ENCODE measurements at places on chromosomes 4 and X. TPM values are rescaled to one million over a fixed set of nuclear protein-coding genes. Genes with fewer than 3 reads are reported as not detected.

DNA sequence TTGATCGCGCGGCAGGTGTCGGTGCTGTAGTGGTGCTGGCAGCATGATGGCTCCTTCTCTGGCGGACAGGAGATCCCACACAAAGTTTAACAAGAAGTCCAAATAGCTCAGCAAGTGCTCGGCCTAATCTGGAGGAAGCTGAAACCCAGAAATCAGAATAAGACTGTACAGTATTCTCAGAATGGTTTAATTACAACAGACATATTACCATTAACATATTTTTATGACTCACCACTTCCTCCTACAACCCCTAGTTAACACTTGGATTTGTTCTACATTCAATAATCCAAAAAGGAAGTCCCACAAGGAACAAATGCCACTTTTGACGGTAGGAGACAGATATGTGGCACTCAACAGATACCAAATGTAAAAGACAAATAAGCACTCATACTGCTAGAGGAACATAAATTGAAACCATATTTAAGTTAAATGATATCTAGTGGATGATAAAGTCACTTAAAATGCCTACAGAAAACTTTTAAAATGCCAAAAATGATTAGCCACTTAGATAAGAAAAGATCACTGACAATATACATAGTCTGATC, 91.2 kb downstream of the HUWE1 start:
- no peak for DNase-seq

DNA sequence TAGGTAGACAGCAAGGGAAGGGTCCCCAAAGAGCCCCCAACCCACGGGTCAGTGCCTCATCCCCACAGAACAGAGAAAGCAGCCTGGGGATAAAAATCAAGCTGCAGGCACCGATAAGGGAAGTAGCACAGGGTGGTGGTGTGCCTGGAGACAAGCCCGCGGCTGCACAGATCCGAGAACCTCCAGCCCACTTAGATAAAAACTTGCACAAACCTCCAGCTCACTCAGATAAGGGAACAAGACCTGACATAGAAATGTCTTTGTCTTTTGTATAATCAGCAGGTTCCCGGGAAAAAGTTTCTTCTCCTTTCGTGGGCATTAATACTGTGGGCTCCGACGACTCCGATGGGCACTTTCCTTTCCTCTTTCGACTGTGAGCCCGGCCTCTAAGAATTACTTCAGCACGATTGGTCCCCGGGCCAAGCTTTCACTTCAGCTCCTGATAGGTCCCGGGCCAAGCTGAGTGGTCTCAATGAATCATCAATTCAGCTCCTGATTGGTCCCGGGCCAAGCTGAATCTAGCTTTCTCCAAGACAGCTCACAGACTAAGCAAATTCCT, 32.4 kb downstream of the PRDX4 start:
- no peak for DNase-seq

- DNase-seq = no peak
Measured at GRCh38 chr4:151527699-151528098, 118.7 kb downstream of the FHIP1A start.

DNA sequence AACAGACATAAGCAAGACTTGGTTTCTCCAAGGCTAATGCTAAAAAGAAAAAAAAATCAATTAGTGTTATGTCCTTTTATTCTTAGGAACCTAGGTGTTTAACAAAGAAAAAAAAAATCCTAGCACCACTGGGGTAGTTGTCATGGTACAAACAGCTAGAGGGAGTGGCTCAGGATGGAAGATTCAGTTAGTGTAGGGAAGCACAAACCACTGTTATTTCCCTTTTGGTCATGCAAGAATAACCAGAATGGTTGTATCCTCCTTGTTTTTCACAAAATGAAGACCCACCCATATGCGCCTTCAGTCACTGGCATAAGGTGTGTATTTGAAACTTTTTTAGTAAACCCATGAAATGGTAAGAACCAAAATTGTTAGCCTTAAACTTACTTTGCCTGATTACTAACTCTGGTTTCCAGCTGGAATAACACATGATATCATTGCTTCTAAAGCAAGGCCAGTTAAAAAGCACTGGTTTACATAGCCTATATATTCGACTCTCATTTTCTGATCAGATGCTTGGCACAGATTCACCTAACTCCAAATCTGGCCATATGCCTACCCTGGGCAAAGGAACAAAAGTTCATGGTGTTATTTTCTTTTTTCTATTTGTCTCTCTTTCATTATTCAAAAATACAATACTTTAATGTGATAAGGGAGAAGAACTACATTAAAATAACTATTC, 132.6 kb downstream of the SCFD2 start:
- no peak for DNase-seq

Gene KLHL4
- total RNA-seq = 0.18 TPM

Gene MAGEE2
- total RNA-seq = not detected

Gene OPHN1
- not detected for total RNA-seq

DNA sequence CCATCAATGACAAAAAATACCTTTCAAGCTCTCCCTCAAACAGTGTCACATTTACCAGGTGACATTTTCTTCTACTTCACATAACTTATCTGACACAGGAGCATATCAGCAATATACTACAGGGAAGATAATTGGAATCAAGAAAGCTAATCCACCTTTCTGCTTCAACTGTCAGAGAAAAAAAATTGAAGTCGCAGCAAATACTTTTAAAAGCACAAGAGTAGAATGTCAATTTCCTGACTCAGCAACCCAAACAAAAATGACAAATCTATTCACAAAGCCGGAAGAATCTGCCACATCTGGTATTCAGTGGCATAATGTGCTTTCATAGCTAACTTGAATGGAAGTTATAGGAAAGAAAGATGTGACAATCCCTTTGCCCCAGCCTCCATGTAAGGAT, 36.7 kb downstream of the AGA start:
- no peak for DNase-seq

DNA sequence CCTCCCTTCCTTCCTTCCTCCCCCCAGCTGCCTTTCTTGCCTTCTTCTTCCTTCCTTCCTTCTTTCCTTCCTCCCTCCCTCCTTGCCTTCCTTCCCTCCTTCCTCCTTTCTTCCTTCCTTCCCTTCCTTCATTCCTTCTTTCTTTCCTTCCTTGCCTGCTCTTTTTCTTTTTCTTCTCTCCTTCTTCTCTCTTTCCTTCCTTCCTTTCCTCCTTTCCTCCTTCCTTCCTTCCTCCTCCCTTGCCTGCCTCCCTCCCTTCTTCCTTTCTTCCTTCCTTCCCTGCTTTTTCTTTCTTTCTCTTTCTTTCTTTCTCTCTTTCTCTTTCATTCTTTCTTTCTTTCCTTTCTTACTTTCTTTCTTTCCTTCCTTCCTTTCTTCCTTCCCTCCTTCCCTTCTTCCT, 49.1 kb downstream of the STK32B start:
- no peak for DNase-seq

Data from CD8-positive, alpha-beta memory T cell (primary cell).